ENCODE measurements at places on chromosomes 7 and 10.
A peak's percentile ranks its signal among the peaks of the same experiment; 100 is the strongest.

GRCh38 chr7:23787272-23787671 lies 77.3 kb downstream of the STK31 start:
- no peak overlapping the region for H3K4me3 ChIP-seq
- H3K27me3 ChIP-seq = no peaks in the 10 kb centered on the region
- DNase-seq = no peak
- H3K27ac ChIP-seq = no peak overlapping the region

GRCh38 chr7:149284343-149284742 lies 22.3 kb downstream of the ZNF783 start:
- H3K4me1 ChIP-seq = peaks cover 14% of the 10 kb centered on the region
- no peak overlapping the region for H3K27ac ChIP-seq
- H3K36me3 ChIP-seq = peaks cover 55% of the 10 kb centered on the region
- no peaks in the 10 kb centered on the region for H3K27me3 ChIP-seq

GRCh38 chr10:35613597-35614226 lies 8.6 kb downstream of the GJD4 start:
- no peaks in the 10 kb centered on the region for H3K36me3 ChIP-seq
- peaks cover 16% of the 10 kb centered on the region for H3K27me3 ChIP-seq
- no peak overlapping the region for H3K27ac ChIP-seq
- DNase-seq = peak; percentile 32

DNA sequence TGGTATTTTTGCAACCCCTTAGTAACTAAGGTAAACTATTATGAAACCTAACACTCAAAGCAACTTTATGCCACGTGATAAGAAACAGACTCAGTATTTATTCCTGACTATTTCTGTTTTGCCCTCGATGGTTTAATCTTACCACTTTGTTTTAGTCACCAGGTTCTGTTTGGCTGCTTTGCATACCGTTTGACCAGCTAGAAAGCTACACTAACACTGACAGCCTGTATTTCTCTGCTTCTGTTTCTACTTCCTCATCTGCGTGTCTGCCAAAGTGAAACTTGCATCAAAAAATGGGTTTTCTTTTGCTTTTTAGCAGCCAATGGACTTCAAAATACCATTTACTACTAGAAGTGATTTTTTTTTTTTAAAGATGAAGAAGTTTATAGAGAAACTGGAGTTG lies 802.5 kb downstream of the GRM8 start:
- no peak overlapping the region for H3K4me3 ChIP-seq
- no peaks in the 10 kb centered on the region for H3K36me3 ChIP-seq
- no peaks in the 10 kb centered on the region for H3K27me3 ChIP-seq

Measured in MCF 10A (cell line).